ENCODE measurements at places on chromosomes 7 and 10.
A peak's percentile ranks its signal among the peaks of the same experiment; 100 is the strongest.

- no peak for DNase-seq
Observed at GRCh38 chr7:25675789-25676474, 447.6 kb upstream of the NPVF start.

GRCh38 chr10:129027906-129028305 is 439.1 kb upstream of the MGMT start:
- no peak for DNase-seq

- no peak for DNase-seq
Observed at GRCh38 chr7:133540096-133540860, 287.4 kb downstream of the EXOC4 start.

DNA sequence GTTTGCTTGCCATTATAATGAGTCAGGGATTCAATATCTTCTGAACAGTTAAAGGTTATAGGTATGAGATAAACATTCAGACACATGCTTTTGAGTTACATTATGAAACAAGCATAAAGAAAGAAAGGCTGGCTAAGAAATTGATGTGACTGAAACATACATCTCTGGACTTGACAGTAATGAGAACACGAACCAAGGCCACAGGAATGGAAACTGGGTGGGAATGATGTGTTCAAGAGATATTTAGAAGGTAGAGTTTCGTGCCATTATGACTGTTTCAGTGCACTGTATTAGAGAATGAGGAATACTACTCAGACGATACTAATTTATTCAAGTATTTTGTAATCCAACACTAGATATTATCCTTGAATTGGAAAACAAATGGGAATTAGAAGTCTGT is 332.1 kb upstream of the MAGI2 start:
- no peak for DNase-seq

DNA sequence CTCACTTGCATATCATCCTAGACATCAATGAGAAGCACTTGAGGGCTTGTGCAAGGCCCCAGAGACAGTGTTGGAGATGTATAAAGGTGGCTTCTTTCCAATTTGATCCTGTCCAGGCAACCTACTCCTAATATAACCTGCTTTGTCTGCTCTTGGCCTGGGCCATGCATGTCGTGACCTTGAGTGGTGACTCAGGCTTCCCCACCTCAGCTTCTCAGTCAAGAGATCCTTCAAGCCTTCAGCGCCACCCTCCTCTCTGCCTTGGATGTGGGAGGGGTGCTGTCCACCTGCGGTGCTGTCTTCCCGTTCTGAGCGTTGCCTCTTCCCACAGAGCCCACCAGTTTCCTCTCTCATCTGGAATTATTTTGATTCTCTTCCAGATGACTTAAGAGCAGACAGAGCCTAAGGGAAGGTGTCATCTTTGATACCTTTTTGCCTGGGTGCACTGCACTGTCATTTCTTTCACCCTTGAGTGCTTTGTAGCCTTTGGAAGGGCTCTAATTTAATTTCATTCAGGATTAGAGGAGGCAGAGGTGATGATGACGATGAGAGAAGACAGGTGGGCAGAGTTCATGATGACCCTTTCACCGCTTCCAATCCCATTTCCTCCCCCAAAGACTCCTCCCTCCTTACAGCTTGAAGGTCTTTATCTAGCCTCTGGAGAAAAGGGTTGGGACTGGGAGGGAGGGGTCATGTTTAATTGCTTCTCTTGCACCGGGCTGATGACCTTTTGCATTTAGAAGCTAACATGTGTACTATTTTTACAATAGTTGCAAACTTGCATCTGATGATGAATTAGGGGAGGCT is 6.9 kb downstream of the LSMEM1 start:
- no peak for DNase-seq

DNA sequence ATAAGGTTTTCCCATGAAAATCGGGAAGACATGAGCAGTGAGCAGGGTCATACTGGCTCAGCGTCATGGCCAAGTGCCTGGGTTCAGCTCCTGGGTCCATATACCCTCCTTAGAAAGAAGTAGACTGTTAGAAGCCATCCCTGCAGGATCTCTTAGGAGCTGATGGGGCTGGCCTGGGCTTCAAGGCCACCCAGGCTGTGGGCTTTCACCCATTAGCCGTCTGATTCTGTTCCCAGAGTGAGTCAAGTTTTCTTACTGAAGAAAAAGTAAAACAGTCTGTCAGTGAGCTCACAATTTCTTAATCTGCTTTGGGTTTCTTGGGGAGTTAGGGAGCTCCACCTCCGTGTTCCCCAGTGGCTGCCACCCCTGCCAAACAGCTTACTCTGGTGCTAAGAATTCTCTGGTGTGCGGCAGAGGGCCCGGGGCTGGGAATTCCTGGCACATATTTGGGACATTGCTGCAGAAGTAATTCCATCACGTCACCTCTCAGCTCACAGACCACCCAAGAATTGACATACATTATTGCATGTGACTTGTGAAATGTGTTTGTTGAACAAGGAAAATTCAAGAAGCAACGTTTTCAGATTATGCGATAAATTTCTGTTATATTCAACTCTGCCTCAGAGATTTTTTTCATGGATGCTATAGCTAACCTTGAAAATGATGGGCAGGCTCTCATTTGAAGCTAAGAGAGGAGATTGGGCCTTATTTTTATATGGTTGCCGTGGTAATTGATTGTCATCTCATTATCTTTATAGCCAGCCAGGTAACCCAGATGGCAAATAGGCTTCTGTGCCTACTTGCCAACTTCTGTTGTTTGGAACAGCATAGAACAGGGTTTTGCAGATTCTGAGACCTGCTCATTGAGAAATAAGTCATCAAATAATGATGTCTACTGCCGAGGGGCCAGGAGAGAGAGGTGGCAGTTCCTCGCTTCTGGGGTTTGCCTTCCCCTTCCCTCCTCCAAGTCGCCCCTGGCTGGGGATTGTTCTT is 166.4 kb downstream of the CHN2 start:
- DNase-seq, result no peak

- DNase-seq, result no peak
Observed at GRCh38 chr10:77590344-77591237, 47.0 kb downstream of the KCNMA1 start.

GRCh38 chr10:79003183-79004100 is 65.3 kb upstream of the ZMIZ1 start:
- no peak for DNase-seq

GRCh38 chr10:113980408-113981087 is 63.1 kb upstream of the ADRB1 start:
- DNase-seq, result no peak

DNA sequence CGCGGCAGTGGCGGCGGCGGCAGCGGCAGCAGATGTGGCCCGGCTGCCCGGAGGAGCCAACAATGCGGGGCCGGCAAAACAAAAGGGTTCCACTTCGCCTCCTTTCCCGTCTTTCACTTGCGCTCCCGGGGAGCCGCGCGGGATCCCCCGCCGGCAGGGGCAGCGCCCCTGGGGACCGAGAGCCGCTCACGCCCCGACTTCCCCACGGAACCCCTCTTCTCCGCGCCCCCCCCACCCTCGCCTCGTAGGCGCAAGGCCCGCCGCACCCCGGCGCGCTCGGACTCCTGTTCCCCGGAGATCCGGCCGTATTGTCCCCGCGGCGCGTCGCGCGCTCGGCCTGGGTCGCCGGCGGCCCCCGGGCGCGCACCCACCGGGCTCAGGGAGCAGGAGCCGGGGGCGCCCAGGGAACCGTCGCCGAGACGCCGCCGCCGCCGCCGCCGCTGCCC is 854 bp downstream of the CTBP2 start:
- peak; percentile 52 for DNase-seq

- DNase-seq, result peak; percentile 92
Observed at GRCh38 chr7:27160546-27161213, 4.2 kb upstream of the HOXA7 start.

DNA sequence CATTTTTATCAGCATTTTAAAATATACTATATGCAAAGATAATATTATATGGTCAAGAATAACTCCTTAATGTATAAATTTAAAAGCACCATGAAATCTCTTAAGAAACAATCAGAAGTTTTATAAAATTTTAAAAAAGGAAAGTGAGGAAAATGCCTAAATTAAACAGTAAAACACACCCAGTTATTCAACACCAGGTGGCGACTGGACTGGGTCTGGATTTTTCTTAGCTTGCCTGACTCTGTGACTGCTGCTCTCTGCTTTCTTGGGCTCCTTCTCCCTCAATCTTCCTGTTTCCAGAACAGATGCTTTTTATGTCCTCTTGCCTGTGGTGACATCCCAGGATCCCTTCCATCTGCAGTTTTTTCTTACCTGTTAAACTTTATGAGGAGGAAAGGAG is 200.3 kb downstream of the BICC1 start:
- DNase-seq, result no peak

DNA sequence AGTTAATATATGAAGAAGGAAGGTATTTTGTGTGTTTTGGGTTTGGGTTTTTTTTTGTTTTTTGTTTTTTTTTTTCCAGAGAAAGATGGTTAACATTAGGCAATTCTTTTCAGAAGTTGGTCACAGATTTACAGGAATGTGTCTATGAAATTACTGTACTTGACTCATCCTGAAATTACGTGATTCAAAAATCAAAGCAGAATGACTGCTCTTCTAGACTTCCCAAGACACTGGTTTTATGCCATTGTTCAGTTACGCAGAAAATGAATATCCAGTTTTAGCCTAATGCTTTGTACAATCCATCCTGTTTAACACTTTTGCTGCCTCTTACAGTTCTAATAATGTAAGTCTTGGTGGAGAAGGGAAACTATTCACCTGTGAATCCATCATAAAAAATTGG is 39.7 kb upstream of the CELF2 start:
- no peak for DNase-seq

GRCh38 chr10:47223236-47223635 is 76.8 kb upstream of the GDF10 start:
- DNase-seq, result no peak

DNA sequence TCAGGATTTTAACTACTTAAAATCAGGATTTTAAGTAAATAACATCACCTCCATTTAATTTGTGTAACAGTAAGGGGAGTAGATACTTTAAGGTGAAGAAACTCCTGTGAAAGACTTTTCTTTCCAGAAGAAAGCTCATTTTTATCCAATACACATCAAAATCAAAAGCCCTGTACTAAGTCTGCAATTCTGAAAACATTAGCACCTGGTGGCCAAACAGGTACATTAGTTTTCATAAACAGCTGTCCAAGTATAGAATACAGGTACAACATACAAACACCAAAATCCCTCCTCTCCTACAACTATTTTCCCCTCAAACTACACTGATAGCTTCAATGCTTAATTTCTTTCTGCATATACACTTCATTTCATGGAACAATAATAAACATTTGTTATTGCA is 22.9 kb downstream of the FAM3C start:
- no peak for DNase-seq

DNA sequence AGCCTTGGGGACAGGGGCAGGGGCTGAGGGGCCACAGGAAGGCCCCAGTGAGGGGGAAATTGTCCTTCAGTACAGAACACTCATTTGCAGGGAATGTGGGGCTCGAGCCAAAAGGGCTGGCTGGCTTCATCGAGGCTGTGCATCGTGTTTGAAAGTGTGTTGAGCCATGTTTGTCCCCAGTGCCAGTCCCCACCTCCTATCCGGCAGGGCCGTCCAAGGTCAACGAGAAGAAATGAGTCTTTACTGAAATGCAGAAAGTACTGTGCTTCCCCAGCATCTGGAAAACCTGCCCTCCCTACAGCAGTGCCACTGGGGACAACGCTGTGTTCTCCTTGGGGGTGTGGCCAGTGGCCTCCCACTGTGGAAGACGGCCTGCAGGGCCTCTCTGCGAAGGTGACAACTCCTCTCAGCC is 214.1 kb downstream of the KLF6 start:
- DNase-seq, result no peak

DNA sequence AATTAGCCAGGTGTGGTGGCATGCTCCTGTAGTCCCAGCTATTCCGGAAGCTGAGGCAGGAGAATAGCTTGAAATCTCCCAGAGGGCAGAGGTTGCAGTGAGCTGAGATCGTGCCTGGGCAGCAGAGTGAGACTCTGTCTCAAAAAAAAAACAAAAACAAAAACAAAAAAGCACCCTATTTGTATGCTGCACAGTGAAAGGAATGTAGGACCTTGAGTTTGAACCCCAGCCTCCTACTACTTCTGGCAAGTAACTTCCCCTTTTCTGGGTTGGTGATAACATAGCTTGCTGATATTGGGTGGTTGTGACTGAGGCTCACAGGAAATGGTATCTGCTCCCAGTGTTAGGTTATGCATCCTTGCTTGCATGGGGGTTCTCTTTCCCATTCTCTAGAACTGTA is 205.3 kb downstream of the BUB3 start:
- DNase-seq, result no peak

DNA sequence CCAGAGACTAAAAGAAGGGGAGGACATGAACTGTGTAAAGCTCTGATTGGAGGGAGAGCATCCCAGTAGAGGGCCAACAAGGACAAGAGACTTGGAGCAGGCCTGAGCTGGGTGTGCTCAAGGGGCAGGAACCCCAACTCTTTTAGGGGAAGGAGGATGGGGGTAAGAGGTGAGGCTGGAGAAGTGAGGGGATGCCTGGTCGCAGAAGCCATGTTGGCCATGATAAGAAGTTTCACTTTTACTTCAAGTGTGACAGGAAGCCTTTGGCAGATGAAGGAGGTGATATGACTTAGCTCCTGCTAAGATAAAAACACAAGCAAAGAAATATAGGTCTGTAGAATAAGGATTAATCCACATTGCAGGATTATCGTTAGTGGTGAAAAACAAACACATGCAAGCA is 208.3 kb downstream of the JAZF1 start:
- DNase-seq, result no peak

- no peak for DNase-seq
Observed at GRCh38 chr10:107611115-107611514, 446.6 kb upstream of the SORCS1 start.

DNA sequence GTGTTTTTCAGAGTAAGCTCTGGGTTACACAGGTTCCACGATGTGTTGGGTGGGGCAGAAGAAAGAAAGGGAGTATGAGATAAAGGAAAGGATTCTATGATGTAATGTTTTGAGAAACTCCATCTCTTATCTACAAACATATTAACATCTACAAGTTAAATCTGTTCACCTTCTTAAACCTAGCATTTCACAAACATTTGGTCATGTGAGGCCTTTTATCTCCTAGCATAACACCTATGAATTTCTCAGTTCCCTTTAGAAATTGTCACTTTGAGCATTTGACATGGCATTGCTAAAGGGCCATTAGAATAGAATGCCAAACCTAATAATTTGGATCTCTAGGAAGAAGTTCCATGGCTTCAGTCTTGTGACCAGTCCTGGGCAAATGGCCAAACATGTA is 217.1 kb upstream of the AOAH start:
- DNase-seq, result no peak

DNA sequence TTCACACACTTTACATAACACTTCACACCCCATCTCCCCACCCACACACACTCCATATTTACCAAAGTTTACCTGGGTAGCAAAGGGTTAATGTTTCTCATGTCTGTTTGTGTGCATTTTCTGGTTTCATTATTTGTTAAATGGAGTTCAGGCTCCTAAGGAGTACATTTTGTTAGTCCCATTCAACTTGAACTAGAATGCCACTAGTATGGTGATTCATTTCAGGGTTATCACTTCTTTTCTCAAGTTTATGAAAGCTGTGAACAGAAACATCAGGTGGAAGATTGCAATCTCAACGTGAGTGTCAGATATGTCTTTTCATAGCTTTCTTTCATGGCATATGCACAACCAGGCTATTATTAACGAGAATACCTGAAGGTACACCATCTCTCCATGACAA is 1027.5 kb downstream of the GATA3 start:
- no peak for DNase-seq

- DNase-seq, result no peak
Observed at GRCh38 chr10:44307691-44308090, 77.2 kb downstream of the CXCL12 start.

All from stimulated activated effector memory CD8-positive, alpha-beta T cell treated with anti-CD3 and anti-CD28 coated beads, Interleukin-12 subunit alpha, Interleukin-12 subunit beta, amount 100 ng/mL, for 72 hours (primary cell).